ENCODE measurements at places on chromosomes 1 and 21. TPM values are rescaled to one million over a fixed set of nuclear protein-coding genes. Genes with fewer than 3 reads are reported as not detected.

Gene ETV3
- 33.5 TPM for total RNA-seq

Gene DIRAS3
- 0.72 TPM for total RNA-seq

- no peak for DNase-seq
These were observed 13.2 kb downstream of the ERRFI1 start for GRCh38 chr1:8012955-8013354.

DNA sequence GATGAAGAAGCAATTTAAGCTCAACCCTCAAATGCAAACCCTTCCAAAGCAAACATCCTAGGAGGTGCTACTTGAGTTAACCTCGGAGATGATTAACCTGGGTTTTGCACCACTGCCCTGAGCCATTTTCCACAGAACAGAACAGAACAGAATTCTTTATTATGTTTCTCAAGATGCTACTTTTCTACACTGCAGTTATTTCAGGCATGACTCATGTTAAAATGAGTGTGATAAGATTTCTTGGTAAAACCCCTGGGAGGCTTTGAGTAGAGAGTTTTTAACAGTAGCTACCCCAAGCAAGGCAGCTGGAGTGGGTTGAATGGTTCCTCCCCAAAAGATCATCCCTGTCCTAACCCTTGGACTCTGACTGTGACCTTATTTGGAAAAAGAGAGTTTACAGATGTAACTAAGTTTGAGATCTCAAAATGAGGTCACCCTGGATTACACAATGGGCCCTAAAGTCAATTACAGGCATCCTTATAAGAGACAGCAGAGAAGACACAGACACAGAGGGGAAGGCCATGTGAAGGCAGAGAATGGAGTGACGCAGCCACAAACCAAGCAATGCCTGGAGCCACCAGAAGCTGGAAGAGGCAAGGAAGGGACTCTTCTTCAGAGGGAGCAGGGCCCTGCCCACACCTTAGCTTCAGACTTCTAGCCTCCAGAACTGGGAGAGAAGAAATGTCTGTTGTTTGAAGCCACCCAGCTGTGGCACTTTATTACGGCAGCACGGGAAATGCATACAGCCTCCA lies 153.4 kb downstream of the ETS2 start:
- DNase-seq, result peak; percentile 55

DNA sequence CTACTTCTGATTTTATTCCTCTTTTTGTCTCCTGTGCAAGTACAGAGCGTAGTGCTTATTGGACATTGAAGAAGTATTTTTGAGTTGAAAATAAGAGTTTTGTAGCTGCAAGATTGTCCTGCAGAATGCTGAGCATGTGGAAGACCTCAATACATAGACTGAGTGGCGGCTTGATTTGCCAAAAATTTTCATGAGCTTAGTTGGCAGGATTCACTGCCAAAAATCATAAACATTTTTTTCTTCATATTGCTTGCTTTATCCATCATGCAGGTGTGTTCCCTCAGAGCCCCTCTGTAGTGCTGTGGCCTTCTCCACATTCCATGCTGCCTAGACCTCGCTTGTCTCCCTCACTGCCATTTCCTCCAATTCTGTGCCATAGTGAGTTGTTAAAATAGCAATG lies 100.1 kb downstream of the DUSP10 start:
- DNase-seq, result no peak

Data from activated T-cell treated with anti-CD3 and anti-CD28 coated beads, Interleukin-2, amount 50 U/mL, for 72 hours (primary cell).